ENCODE measurements at places on chromosomes 5 and 9.
A peak's percentile ranks its signal among the peaks of the same experiment; 100 is the strongest.

DNA sequence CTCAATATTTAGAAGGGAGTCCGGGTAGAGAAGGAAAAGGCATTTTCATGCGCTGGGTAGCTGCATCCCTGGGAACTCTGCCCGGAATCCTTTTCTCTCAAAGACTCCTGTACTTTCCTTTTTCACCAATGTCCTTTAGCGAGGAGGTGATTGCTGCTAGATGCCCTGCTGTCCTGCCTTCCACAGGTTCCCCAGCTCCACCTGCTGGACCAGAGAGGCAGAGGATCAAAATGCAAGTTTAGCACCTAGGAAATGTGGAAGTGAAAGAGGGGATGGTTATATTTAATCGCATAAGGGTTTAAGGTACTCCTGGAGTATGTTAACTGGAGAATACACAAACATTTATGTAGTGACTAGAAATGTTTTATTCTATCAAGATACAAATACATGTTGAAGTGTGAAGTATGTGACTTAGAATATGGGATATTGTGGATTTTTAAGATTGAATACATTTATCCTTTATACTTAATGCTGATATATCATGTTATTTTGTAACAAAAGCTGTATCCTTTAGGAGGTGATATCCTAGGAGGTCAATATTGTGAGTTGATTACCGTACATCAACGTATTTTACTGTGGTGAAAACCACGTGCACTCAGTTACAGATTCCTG, 145.7 kb downstream of the ARHGAP26 start:
- DNase-seq: peak; percentile 60

DNA sequence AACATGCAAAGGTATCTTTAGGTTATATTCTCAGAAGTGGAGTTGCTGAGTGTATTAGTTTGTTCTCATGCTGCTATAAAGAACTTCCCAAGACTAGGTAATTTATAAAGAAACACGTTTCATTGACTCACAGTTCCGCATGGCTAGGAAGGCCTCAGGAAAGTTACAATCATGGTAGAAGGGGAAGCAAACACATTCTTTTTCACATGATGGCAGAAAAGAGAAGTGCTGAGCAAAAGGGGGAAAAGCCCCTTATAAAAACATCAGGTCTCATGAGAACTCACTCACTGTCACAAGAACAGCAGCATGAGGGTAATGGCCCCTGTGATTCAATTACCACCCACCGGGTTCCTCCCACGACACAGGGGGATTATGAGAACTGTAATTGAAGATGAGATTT, 163.6 kb upstream of the PRLR start:
- DNase-seq: no peak

DNA sequence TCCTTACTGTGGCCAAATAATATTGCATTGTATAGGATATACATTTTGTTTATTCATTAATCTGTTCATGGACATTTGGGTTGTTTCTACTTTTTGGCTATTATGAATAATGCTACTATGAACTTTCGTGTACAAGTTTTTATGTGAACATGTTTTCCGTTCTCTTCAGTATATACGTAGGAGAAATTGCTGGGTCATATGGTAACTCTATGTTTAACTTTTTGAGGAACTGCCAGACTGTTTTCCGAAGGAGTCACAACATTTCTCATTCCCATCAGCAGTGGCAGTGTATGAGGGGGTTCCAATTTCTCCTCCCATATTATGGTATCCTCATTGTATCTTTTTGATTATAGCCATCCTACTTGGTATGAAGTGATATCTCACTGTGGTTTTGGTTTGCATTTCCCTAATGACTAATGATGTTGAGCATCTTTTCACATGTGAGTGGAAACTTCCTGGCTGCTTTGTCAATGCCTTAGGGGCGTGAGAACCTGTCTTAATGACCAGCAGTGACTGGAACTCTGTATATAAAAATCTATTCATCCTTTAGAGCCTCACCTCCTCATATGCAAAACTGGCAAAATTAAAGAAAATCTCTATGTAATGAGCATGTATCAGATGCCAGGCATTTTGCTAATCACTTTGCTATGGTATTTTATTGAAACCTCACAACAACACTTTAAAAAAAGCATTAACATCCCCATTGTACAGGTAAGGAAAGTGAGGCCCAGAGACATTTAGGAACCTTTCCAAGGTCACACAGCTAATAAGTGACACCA, 47.8 kb upstream of the TGFBR1 start:
- DNase-seq: no peak

DNA sequence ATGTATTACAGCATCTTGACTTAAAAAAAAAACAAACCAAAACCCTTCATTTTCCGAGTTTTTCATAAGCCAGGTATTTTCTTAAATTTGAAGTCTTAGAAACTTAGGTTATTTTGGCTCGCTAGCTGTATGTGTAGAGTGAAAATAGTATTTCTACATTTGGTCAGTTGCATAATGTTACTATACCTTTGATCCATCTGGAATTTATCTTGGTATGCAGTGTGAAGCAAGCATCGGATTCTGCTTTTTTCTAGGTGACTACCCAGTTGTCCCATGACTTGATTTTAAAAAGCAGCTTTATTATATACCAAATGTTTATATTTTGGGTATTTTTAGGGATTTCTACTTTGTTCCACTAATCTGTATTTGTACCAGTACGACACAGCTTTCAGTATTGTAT, 27.7 kb downstream of the UBAP1 start:
- DNase-seq: no peak

DNA sequence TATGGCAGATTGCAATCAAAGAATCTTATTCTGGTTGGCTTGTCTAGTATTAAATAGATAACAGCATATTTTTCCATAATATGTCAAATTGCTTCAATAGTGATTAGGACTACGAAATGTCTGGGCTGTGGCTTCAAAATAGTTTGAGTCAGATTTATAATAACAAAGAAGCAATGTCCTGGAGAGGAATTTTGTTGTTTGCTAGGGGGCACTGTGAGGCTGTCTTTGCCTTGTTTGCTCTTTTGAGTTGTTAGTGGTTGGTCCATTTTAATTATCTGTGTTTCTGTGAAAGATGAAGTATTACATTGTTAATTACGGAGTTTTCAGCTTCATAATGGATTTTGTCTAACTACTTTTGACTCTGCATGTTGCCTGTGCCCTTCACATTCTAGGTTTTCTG, 713.6 kb downstream of the TLE4 start:
- DNase-seq: no peak

DNA sequence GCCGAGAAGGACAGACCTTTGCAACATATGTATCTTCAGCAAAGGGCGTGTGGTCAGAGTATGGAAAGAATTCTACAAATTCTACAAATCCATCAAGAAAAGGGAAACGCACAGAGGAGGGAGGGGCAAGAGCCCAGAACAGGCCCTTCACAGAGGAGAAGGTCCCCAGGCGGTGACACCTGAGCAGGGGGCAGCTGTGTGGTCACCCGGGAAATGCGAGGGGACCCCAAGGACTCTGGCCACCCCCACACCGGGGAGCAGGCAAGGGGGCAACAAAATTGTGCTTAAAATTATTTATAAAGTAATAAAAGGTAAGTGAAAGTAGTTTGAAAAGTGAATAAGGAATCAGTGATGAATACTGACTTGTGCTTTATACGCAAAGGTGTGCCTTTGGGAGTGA, 17.6 kb downstream of the NACC2 start:
- DNase-seq: no peak

DNA sequence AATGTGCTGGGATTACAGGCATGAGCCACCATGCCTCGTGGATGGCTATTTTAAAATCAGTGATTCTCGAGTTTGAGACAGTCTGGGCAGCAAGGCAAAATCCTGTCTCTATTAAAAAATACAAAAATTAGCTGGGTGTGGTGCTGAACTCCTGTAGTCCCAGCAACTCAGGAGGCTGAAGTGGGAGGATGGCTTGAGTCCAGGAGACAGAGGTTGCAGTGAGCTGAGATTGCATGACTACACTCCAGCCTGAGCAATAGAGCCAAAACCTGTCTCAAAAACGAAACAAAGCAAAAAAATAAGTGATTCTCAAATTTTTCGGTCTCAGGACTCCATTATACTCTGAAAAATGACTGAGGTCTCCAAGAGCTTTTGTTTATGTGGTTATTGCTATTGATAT, 47.9 kb upstream of the HSPA9 start:
- DNase-seq: no peak

DNA sequence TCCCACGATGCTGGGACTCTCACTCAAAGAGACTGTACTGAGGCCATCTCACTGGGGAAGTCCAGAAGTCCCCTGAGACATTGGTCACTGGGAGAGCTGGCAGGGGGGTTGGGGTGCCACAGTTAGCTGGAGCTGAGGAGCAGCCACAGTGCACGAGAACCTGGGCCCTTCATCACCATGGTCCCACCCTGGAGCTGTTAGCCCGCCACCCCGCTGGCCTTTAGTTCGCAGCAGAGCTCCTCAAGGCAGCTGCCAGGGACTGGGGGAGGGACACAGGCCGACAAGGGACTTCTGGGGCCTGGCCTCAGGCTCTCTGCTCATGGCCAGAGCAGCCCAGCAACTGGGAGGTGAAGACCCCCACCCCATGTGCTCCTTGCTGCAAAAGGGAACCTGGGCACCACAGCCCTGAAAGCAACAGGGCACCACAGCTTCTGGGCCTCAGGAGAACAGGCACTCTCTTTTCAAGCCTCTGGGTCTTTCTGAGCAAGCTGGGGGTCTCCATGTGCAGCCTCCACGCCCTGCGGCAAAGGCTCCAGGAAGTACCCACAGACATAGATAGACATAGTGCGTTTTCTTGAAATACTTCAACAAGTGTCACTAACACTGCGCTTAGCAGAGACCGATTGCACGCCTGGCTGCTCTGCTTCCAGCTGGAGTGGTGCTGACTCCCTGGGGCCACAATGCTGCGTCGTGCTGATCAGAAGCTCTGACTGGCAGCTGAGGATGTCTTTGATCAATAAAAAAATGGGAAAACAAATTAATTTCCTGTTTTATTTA, 46.0 kb downstream of the VAV2 start:
- peak; percentile 49 for DNase-seq

DNA sequence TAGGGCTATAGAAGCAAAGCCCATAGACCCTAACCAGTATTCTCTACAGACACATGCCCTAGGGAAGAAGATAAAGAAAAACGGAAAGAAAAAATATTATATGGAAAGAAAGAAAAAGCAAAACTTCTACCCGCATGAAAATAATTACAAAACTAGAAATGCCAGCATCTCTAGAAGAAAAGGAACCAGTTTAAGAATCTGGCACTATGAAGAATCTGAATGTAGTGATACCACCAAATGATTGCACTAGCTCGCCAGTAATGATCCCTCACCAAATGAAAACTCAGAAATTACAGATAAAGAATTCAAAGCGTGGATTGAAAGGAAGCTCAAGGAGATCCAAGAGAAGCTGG, 341.9 kb upstream of the GRIA1 start:
- no peak for DNase-seq

GRCh38 chr9:128215491-128216409, 12.6 kb downstream of the DNM1 start:
- no peak for DNase-seq

DNA sequence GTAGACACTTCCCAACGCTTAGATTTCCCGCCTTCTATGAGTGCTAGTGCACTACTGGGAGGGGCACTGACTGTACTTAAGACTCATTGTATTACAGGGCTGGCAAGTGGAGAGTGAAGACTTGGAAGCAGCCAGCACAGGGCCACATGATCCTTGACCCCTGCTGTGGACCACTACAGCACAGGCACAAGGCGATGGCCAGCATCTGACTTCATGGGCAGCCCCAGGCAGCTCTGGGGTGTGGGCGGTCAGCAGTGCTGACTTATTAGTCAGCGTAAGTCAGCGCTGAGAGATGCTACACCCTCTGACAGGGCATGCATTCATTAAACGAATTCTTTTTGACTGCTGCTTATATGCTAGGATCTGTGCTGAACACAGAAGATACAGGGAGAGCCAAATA, 9.3 kb downstream of the SLC46A2 start:
- DNase-seq: no peak

DNA sequence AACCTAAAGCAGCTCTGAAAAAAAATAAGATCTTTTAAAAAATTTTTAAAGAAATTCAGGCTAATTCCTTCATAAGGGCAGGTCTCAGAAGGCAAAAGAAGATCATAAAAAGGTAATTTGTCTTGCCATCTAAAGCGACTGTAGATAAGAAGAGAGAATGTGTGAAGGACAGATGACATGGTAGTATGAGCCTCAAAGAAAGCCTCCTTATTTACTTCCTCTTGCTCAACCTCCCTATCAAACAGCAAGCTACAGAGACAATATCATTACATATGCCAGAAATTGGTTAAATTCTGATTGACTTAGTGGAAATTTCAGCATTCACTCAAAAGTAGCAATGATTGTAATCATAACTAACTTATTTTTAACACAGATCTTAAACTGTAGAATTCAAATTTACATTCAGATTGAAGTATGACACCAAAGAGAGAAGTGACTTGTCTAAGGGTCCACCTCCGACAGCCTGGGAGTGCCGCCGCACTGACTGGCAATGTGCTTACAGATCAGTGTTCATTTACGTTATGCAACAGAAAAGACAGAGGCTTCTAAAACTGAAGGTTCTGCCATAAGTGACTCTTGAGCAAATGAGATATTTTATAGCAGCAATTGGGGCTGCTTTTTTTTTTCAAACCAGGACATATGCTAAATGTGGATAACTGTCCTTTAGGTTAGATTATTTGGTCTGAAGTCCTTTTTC, 132.0 kb downstream of the CEMIP2 start:
- DNase-seq: no peak

DNA sequence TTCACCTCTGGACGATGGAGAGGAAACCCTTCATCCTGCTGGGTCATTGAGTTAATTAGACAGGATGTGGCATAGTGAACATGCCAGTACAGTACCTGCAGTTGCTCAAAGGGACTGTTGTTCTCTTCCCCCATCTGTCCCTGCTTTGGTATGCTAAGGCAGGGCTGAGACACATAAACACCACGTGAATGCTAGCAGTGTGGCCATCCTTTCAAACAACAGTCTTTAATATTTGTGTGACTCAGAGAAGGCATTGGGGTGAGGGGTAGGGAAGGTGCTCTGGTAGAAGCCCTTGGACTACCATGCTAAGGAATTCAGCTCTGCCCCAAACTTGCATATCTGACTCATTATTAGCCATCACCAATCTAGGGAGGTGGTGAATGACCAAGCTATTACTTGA, 180.2 kb upstream of the ZNF618 start:
- DNase-seq: no peak

DNA sequence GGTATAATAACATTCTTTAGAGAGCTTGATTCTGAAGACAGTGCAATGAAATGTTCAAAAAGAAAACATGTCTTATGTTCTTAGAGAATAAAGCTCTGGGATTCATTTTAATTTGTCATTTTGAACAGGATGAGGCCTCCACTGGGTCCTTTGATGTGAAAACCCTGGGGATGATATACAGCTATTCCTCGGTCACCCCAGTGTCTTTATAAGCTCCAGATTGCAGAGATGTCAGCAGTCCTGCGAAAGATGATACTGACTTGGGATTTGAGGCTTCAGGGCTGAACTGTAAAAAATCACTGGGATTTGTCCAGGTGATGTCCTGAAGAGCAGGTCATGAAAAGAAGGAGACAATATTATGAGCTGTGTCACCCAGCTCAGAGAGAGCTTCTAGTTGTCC, 529.7 kb upstream of the ZNF608 start:
- DNase-seq: no peak

DNA sequence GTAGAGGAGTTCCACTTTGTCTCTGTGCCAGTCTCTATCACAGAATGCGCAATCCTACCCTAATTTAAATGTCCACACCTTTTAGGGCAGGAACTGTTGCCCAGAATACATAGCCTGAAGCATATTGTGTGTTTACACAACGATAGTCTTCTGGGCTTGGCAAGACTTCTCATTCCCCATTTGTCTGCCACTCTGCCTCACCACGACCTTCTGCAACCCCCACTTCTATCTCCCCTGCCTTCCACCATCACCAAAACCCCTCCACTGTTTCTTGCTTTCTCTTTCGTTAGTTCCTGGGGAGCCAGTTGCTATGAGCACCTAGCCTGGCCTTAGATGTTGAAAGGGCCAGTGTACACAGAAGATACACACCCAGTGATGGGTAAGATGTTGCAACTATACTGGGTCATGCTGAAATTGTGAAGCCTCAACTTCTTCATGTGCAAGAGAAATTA, 883 bp upstream of the RNF145 start:
- DNase-seq: no peak

All from NCI-H510A treated with DMSO at 0.1 percent for 48 hours (cell line).